ENCODE measurements at places on chromosomes 2 and 18. TPM values are rescaled to one million over a fixed set of nuclear protein-coding genes. Genes with fewer than 3 reads are reported as not detected.

Gene PTPN18
- total RNA-seq: 21.3 TPM

Gene SLC4A3
- 6.9 TPM for total RNA-seq

Gene SGPP2
- 13.0 TPM for total RNA-seq

Gene PSD4
- 29.4 TPM for total RNA-seq

Gene RUFY4
- total RNA-seq: not detected

Gene ICOS
- total RNA-seq: not detected

Gene G6PC2
- not detected for total RNA-seq

Gene EEF1B2
- 759 TPM for total RNA-seq

Gene SLC5A7
- total RNA-seq: not detected

Gene XDH
- 16.9 TPM for total RNA-seq

Gene CPLX4
- total RNA-seq: not detected

Gene ACKR3
- total RNA-seq: 3.8 TPM

Gene MLPH
- 1.4 TPM for total RNA-seq

Gene UGT1A9
- not detected for total RNA-seq
